ENCODE measurements at places on chromosomes 6 and 20.

DNA sequence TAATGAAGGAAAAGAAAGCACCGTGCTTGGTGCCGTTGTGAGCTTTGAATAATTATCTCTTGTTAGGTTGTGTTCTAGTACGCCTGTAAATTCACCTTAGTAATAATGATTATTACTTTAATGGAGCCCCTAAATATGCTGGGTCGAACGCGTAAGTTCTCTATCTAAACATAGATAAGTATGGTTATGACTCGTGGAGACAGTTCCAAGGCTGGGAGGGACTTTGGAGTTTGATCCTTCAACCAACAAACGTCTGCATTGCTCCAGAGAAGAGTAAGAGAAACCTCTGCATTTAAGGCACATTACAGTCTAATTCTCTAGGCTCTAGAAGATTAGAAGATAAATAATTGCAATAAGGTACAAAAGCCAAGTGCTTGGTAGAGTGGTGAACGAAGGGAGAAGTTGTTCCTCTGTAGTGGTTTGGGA is 514 bp downstream of the ACOT13 start:
- DNase-seq, result no peak

DNA sequence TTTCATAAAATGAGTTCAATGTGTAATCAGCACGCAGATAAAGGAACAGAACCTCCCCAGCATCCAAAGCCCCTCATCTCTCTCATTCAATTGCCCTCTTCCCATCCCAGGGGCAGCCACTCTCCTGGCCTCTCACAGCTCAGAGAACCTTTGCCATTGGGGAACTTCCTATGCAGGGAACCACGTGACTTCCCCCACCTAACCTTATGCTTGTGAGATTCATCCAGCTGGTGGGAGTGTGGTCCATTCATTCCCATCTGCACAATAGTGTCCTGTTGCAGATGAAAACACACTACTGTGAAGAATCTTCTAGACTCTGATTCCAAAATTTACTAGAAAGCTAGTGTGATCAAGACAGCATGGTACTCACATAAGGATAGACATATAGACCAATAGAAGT is 299.3 kb downstream of the CDH4 start:
- no peak for DNase-seq

DNA sequence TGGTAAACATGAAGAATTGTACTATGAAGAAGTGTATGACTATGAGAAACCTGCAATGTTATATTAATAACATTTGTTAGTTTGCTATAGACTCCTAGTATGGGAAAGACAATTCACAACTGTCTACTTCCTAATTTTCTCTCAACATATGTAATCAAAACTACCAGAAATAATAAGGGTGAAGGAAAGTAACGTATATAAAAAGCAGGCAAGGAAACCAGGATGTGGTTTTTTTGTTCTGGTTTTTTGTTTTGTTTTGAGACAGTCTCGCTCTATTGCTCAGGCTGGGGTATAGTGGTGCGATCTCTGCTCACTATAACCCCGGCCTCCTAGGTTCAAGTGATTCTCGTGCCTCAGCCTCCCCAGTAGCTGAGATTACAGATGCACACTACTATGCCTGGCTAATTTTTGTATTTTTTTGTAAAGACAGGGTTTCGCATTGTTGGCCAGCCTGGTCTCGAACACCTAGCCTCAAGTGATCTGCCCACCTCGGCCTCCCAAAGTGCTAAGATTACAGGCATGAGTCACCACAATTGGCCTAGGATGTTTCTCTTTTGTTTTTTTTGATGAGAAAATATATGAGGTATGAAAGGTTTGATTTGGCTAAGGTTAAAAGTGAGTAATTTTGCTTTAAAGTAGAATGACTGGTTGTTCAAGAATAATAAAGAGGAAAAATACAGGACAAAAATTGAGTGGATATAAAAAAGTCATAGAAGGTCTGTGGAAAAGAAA is 83.1 kb downstream of the PTCHD4 start:
- DNase-seq, result no peak

DNA sequence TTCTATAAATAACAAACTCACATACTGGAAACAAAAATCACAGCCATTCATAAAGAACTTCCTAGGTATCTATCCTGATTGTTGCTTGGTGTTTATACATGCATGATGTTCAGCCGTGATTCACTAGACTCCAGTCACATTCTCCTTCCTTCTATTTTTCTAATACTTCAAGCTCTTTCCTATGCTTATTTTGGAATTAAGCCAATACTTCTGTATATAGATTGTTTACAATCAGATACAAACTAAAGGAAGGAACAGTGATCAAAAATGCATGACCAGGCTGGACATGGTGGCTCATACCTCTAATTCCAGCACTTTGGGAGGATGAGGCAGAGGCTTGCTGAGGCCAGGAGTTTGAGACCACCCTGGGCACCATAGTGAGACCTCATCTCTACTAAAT is 377.5 kb upstream of the IRAK1BP1 start:
- DNase-seq, result no peak

DNA sequence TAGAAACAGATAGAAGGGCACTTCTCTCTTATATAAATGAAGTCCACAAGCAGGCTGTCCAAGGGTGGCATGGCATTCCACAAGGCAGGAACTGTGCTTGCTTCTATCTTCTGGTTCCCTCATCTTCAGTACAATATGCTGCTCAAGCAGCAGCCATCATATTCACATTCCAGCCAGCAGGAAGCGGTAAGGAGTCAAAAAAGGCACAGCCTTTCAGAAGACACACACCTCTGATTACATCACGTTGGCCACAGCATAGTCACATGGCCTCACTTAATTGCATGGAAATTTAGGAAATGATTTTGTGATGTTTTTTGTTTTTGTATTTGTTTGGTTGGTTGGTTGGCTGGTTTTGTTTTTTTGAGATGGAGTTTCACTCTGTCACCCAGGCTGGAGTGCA is 19.0 kb downstream of the REM1 start:
- peak; percentile 19 for DNase-seq

GRCh38 chr6:31575335-31575901 is at the start of gene TNF:
Gene TNF, plus strand, starts transcription at chr6:31575565. Its CDS starts 177 bp downstream, at chr6:31575742.
- no peak for DNase-seq

All from GM04503 (cell line).